ENCODE measurements at places on chromosomes 3 and 15.

DNA sequence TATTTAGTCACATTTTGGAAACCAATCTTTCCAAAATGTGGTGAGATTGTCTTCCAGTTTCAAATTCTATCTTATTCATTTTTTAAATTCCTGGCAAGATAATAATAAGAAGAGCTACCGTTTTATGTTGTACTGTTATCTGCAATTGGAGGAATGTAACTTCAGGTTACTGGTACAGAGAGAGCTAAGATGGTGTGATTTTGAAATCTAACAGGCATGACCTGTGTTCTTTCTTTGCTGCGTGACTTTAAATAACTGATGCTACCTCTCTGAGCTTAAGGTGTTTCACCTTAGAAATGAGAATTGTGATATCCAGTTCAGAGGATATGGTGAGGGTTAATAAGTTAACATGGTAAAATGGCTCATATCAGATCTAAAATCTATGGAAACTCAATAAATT lies 21.7 kb downstream of the CADM2 start:
- no peak for DNase-seq

GRCh38 chr3:41907330-41908073 lies 54.4 kb downstream of the ULK4 start:
- DNase-seq, result no peak

GRCh38 chr3:144810160-144810559 lies 838.5 kb downstream of the DIPK2A start:
- no peak for DNase-seq

GRCh38 chr3:46910166-46910760 lies 32.7 kb downstream of the PTH1R start:
- no peak for DNase-seq

GRCh38 chr3:46239952-46240351 lies 2.3 kb upstream of the CCR3 start:
- DNase-seq, result no peak

- no peak for DNase-seq
Measured at GRCh38 chr3:149638228-149639092, 19.4 kb downstream of the WWTR1 start.

DNA sequence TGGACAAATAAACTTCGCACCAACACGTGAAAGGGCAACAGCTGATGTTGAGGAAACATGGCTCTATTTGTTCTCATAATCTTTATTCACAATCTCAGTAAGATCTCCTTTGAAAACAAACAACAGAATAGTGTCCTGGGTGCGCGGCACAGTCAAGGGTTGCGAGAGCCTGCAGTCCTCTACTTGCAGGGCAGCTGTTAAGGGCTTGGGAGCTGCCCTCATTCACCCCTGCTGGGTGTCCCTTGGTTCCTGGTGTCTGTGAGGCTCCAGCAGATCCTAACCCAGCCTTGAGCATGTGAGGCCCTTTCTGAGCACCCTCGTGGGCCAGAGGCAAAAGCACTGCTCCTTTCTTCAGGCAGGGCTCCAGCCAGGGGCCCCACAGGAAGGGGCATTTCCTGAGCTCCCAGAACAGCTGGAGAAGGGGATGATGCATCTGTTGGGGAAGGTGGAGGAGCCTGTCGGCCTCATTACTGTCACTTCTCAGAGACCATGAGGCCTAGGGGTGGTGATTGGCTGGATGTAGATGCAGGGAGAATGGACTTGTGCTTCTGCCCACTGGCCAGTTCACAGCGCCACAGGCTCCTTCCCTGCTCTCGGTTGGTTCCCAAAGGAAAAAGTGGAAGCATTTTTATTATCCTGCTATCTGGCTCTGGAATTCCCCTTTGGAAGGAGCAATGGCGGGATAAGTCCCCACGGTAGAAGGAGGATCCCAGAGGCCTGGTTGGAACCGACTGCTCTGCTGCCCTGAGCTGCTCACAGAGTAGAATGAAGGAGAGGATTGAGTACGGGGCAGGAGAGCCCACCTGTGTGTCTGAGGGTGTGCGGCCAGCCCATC lies 51.9 kb upstream of the KLF13 start:
- no peak for DNase-seq

- DNase-seq, result no peak
Measured at GRCh38 chr3:61901496-61901895, 340.1 kb downstream of the PTPRG start.

DNA sequence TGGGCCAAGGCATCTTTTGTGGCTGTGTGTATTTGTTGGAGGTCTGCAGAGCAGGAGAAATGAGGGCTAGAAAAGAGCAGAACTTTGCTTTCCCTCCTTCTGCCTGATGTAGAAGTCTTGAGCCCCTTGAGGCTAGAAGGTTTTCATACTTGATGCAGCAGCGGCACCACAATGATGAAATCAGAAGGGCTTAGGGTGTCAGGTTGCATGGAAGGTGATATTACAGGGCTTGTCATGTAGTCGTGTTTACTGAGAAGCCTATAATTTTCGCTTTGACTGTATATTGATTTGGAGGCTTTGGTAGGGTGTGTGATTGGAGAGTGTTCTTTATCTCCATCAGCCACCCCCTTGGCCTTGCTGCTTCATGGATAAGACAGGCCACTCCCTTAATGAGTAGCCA lies 339.8 kb downstream of the THSD4 start:
- DNase-seq, result no peak

DNA sequence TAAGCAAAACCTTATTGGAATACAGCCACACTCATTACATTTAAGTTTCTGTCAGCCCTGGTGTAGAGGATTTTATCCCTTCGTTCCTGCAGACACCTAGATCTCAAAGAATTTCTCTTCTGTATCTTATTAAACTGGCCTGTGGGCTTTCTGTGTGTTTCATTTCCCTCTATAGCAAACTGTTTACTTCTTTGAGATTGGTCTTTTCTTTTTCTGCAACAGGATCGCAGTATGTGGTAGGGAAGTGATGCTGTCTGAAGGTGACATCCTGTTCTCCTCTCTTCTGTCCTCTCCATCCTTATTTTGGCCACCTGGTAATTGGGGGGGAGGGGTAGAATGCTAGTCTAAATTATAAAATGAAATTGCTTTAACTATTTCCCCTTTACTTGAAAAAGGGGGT lies 25.5 kb downstream of the ATP1B3 start:
- no peak for DNase-seq

- DNase-seq, result no peak
Measured at GRCh38 chr3:44883999-44884431, 9.6 kb downstream of the TGM4 start.

DNA sequence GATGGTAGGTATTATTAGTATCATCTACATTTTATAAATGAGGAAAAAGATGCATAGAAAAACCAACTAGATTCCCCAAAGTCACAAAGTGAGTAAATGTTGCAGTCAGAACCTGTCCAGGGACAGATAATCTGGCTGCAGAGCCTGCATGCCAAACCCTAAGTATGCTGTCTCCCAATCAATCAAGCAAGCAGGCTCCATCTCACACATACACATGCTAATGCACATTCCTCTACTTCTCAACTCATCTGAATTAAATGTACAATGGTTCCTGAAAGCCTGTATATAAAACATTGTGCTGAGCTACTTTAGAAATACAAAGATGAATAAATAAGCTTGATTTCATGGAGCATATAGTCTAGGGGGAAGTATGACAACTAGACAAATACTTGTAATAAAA lies 101.0 kb downstream of the CBLB start:
- DNase-seq, result no peak

Data from stimulated activated CD8-positive, alpha-beta memory T cell treated with anti-CD3 and anti-CD28 coated beads, Interleukin-2, amount 100 ng/mL, for 48 hours (primary cell).